Stimulated activated CD8-positive, alpha-beta memory T cell treated with anti-CD3 and anti-CD28 coated beads, Interleukin-12 subunit alpha, Interleukin-12 subunit beta, amount 100 ng/mL, for 1 hour (primary cell): ENCODE measurements at places on chromosomes 11 and 22.

DNA sequence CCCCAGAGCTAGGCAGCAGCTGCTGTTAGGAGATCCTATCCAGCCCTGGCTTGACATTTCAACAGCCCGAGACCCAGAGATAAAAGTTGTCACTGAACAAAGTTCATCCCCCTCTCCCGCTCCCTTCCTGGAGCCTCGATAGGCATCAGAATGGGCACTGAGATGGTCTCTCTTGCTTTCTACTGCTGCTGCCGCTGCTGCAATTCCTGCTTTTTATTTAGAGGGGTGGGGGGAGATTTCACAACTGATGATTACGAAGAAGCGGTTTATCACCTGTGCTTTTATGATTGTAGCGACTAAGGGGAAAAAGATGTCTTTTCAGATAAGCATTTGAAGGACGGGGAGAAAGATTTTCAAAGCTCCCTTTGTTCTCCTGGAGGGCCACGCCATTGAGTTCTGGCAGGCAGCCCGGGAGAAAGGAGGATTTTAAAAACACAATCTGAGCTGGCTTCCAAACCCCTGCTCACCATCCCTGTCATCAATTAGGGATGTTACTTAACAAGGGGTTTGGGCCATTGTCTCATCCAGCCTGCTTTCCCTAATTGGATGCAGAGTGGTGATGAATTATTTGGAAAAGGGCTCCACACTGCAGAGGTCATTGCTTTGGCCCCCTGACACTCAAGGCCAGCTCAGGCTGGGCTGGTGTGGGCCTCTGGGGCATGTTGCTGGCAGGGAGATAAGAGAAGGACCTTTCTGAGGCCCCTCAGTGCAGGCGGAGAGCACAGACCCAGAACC, 344.7 kb downstream of the BUD13 start:
- DNase-seq: no peak

DNA sequence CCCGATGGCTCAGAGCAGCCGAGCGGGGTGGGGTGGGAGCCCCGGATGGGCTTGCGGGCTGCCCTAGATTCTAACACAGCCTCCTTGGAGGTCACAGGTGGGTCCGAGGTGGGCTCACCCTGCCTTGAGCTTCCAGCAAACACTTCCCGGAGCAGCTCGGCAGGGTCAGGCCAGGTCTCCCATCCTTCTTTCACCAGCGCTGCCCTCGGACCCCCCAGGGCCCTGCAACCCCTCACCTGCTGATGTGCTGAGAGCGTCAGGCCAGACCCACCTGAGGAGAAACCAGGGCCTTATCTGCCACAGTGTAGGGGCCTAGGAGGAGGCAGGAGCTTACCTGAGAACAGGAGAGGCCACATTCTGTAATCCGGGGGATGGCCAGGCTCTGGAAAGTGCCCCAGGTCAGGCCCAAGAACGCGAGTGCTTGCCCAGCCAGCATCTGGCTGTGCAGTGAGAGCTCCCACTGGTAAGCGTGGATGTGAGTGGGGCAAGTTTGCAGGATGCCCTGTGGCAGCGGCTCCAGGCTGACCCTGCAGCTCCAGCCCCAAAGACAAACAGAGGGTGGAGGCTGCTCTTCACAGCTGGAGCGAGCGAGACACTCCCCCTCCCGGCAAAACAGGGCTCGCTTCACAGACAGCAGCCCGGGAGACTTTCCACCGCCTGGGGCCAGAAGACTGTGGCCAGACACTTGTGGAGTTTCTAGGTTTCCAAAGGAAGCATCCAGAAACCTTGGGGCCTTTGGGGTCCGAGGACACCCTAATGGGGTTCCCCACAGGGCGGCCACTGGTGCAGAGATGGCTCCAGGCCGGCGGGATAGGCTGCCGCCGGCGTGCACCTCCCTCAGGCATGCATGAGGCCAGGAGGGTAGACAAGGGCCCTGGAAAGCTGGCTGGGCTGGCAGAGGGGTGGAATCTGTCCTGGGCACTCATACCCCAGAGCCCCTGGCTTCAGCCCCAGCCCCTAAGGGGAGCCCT, at the start of gene IL17REL:
Gene IL17REL, minus strand, starts transcription at position 555 of the 971 bp plus-strand sequence. Its CDS starts 119 bp downstream, at position 436.
- no peak for DNase-seq

DNA sequence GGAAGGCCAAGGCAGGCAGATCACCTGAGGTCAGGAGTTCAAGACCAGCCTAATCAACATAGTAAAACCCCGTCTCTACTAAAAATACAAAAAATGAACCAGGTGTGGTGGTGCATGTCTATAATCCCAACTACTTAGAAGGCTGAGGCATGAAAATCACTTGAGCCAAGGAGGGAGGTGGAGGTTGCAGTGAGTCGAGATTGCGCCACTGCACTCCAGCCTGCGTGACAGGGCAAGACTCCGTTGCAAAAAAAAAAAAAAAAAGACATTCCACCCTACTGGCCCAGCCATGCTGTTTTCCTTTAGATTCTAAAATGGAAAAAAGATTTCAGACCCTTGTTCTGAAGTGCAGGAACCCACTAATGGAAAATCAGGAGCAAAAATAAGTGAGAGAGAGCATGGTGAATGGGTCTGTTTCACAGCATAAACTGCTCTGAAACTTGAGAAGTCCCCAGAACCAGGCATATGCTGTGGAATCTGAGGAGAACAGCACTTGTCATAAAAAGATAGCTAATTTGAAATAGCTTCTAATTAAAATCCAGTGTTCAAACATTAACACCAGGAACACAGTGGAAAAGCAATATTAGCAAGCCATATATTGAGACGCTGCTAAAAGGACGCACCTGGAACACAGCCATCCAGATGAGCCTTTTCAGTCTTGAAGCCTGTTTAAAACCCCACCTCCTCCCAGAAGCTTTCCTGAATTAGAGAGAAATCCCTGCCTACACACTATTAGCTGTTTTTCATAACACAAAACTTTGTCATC, 66.3 kb upstream of the CHRM4 start:
- DNase-seq: no peak

GRCh38 chr22:29268511-29269229, 602 bp downstream of the EWSR1 start:
- peak; percentile 20 for DNase-seq

GRCh38 chr11:68963779-68964178, 17.0 kb downstream of the MRGPRD start:
- no peak for DNase-seq

DNA sequence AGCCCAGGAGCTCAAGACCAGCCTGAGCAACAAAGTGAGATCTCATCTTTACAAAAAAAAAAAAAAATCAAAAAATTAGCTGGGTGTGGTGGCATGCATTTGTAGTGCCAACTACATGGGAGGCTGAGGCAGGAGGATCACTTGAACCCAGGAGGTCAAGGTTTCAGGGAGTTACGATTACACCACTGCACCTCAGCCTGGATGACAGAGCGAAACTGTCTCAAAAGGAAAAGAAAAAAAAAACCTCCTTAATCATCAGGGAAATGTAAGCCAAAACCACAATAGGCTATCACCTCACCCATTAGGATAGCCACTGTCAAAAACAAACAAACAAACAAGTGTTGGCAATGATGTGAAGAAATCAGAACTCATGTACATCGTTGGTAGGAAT, 13.4 kb downstream of the DGCR2 start:
- DNase-seq: no peak

GRCh38 chr22:31239771-31240370, 27.8 kb downstream of the LIMK2 start:
- no peak for DNase-seq

DNA sequence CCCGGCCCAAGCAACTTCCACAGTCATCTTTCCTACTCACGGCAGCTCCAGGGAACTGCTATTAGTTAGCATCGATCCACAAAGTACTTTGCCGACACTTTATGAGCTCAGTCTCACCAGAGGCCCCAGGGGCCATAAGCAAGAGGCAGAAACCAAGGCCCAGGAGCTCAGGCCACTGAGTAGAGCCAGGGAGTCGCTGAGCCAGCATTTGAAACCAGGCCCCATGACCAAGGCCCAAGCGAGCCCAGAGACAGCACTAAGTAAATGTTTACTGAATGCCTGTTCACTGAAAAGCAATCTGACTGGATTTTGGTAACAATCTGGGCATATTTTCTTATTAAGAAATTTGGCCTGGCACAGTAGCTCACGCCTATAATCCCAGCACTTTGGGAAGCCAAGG, 43.3 kb downstream of the ARRB1 start:
- no peak for DNase-seq

DNA sequence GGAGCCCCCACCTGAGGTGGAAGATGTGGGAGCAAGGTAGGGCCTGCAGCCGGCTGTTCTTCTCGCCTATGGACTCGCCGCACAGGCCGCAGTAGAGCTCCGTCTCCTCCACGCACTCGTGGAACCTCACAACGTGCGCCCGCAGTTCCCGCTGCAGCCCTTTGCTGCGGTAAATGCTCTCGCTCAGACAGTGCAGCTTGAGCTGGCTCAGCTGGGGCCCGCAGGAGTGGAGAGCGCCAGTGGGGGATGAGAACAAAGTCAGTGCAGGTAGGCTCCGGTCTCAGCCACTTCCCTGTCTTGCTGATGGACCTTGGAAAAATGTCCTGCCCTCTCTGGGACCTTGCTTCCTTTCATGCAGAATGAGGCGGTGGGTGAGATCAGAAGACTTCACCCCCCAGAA, 10.2 kb downstream of the RAPSN start:
- DNase-seq: no peak

- DNase-seq: no peak
These were observed 17.9 kb downstream of the RAB38 start for GRCh38 chr11:88157370-88157769.

DNA sequence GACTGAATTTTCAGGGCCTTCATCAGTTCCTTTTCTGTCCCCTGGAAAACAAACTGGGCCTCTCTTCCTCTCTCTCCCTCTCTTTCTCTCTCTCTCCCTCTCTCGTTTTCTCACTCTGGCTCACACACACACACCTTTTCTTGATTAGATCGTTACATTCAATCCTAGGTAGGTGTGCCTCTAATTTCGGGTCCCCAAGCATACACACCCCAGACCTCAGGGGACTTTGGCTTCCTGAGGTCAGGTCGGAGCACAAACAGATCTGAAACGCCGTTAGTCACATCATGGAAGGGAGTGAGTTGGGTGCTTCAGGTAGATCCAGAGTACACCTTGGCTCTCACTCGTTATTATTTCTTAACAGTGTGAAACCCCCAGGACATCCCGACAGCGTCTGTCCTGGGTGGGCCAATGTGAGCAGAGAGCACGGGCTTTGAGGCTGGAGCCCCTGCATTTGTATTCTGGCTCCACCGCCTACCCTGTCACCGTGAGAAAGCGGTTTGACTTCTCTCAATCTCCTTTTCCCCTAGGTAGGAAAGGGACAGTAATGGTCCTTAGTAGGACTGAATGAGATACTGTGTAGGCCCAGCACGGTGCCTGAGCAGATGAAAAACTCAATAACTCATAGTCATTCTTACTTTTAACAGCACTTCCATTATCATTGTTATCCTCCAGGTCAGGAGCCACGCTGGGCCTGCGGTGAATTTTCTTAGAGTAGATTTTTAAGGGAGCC, 37.3 kb upstream of the POU2AF1 start:
- no peak for DNase-seq

DNA sequence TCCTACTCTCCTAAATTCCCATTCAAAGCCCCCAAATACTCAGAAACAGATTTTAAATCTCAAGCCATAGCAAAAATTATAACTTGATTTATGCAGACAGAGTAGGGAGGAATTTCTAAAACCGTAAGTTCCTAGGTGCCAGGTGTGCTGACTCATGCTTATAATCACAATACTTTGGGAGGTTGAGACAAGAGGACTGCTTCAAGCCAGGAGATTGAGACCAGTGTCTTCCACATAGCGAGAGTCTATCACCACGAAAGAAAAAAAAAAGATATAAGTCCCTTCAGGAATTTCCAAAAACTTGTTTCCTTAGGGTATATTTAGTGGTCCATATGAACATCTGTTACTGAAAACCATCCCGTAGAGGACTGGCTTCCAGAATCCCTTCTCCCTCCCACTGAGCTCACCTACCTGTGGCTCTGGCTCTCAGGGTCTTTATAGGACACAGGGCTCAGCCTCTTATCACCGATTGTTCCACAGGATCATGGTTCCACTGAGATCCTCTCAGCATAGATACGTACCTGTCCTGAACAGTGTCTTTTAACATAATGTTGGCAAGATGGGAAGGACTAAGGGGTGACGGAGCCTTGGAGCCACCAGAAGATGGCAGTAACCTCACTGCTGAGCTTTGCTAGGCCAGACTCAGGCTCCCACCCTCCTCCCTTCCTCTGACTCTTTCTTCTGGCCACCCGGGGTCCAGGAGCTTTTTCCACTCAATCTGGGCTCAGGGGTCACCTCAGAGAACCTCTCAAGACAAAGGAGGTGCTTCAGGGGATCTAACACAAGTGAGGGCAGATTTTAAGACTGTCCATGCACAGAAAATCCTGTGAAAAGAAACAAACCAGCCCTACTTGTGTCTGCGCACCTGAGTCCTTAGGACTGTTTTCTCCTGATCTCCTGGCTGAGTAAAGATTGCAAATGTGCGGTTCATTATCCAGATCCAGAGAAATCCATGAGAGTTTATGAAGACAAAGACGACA, 117.5 kb upstream of the TOP3B start:
- no peak for DNase-seq

DNA sequence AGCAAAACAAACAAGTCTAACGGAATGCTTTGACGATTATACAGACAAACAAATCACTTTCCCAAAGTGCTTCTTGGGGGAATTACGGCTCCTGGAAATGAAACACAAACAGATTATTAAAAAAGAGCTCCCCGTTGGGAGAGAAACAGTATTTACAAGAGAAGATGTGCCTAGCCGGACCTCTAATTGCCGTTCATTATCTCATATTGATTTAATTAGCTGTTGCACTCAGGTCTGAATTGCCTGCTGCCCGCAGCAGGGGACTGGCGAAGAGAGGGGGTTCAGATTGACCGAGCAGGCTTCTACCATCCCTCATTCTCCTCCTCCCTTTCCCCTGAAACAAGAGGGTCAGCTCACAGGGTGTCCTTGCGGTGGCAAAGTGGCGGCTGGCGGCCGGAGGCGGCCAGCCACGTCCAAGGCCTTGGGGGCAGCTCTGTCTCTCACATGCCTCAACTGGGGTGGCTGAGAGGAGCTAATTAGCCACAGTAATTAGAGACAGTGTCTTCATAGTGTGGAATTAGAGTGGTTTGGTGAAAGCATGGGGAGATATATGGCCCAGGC, 295.1 kb downstream of the MIAT start:
- DNase-seq: no peak

DNA sequence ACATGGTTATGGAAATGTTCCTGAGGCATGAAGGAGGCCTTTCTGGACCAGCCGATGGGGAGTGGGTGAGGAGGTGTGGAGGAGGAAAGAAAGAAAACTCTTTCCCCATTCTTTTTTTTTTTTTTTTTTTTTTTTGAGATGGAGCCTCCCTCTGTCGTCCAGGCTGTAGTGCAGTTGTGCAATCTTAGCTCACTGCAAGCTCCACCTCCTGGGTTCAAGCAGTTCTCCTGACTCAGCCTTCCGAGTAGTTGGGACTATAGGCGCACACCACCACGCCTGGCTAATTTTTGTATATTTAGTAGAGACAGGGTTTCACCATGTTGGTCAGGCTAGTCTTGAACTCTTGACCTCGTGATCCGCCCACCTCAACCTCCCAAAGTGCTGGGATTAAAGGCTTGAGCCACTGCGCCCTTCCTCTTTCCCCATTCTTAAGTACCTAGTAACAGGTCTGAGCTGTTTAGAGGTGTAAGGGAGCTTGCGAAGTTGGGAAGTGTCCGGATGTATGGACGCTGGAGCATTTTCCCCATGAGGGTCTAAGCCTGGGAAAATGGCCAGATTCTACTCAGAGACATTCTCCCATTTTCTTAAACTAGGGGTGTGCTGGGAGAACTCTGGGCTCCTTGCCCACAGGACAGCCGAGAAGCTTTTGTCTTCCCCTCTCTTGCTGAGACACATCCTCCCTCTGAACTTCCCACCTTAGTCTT, 135.8 kb downstream of the TEAD1 start:
- DNase-seq: no peak

GRCh38 chr11:13115380-13115675, 106.2 kb downstream of the RASSF10 start:
- DNase-seq: no peak
